ENCODE measurements at places on chromosomes 12 and 14.

GRCh38 chr12:121590476-121591143, 9.8 kb upstream of the KDM2B start:
- DNase-seq: no peak

DNA sequence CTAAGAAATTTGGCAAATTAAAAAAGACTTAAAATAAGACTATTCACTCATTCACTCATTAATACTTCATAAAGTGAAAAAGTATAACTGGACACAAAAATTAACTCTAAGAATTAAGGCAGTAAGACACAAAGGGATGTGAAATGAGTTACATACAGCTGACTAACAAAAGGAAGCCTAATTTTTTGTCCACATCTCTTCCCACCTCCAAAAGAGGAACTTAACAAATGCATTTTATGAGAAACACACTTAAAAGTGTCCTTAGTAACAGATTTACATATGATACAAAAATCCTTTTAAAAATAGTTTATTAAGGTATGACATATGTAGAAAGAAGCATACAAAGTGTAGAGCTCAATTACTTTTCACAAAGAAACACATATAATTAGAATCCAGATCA, 88.9 kb downstream of the NUMB start:
- DNase-seq: no peak

DNA sequence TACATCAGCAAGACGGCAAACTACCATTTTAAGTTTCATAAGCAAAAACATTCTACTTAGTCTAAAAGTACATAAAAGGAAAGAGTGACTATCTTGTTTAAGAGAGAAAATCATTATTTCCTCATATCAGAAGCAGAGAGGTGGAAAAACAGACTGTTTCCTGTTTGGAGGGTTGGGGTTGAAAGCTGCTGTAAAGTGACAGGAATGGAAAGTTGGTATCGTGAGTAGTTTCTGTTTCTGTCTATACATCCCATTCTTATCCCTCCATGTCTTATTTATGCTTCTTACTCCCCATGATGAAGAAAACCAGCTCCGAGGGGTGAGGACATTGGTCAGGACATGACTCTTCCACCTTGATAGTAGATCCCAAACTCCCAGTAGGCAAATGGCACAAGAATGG, 216.5 kb downstream of the EGLN3 start:
- no peak for DNase-seq

- no peak for DNase-seq
Measured at GRCh38 chr12:117901631-117902030, 67.2 kb downstream of the KSR2 start.

- DNase-seq: no peak
Measured at GRCh38 chr12:102920271-102920670, 3.2 kb upstream of the PAH start.

DNA sequence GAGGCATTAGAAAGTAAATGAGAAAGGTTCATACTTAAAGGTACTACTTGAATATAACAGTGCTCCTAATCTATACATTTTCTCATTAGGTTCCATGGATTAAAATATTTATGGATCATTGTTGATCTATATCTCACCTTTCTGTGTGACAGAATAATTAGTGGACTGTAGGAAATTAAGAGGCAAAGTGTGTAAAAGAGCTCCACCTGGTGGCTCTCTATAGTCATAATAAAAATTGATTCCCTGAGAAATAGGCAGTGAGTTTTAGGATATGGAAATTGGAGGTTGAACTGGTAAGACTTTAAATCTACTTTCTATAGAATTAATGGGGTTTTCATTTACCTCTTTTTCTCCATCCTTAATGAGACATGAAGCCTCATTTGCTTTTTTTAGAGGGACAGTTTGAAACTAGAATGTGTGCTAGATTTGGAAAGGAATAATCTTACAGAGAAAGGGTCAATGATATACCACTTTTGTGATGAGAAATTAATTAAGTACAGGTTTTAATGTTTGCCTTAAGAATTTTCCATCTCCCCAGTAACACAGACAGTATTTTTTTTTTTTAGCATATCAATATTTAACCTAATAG, 11.8 kb upstream of the DERA start:
- DNase-seq: no peak

DNA sequence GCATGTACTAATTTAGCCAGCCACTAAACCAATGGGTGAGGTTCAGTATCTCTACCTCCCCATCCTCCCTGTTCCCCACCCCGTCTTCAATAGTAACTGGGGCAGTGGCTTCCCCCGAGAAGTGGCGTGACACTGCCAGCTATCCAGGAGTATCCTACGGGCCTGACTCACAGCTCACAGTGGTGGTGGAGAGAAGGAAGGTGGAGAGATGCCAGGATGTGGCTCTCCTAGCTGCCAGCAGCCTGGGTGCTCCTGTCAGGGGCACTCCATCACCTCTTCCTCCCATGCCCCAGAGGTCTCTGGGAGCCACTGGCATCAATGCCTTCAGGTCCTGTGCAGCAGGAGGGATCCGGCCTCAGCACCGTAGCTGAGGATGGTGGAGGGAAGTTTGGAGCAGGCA, 49.0 kb downstream of the TSPAN11 start:
- no peak for DNase-seq

- DNase-seq: no peak
Measured at GRCh38 chr12:131131808-131132117, 178.1 kb downstream of the ADGRD1 start.
